ENCODE measurements at places on chromosomes 6 and 20. TPM values are rescaled to one million over a fixed set of nuclear protein-coding genes. Genes with fewer than 3 reads are reported as not detected.

Gene SEL1L2
- not detected for total RNA-seq

Gene OLIG3
- total RNA-seq = 0.41 TPM

Gene LY6G6D
- not detected for total RNA-seq

Gene SLC35F1
- total RNA-seq = 0.50 TPM

Gene WFDC10A
- not detected for total RNA-seq

Gene BFSP1
- 1.2 TPM for total RNA-seq

Gene TAGAP
- total RNA-seq = 56.1 TPM

Gene CDSN
- total RNA-seq = not detected

Gene SH3BGRL2
- 0.63 TPM for total RNA-seq

Gene ADRM1
- 114 TPM for total RNA-seq

Gene SLC17A2
- not detected for total RNA-seq

Gene HLA-DPA1
- 25.8 TPM for total RNA-seq

Gene SMOC2
- total RNA-seq = not detected

Gene DEFB129
- total RNA-seq = not detected

Gene C20orf202
- total RNA-seq = 0.19 TPM

GRCh38 chr6:98343004-98343403 is 491.4 kb upstream of the POU3F2 start:
- no peak for DNase-seq

- no peak for DNase-seq
Observed at GRCh38 chr6:166815629-166816028, 140.7 kb downstream of the RNASET2 start.

GRCh38 chr20:7926767-7927166 is 13.5 kb downstream of the HAO1 start:
- DNase-seq = no peak

DNA sequence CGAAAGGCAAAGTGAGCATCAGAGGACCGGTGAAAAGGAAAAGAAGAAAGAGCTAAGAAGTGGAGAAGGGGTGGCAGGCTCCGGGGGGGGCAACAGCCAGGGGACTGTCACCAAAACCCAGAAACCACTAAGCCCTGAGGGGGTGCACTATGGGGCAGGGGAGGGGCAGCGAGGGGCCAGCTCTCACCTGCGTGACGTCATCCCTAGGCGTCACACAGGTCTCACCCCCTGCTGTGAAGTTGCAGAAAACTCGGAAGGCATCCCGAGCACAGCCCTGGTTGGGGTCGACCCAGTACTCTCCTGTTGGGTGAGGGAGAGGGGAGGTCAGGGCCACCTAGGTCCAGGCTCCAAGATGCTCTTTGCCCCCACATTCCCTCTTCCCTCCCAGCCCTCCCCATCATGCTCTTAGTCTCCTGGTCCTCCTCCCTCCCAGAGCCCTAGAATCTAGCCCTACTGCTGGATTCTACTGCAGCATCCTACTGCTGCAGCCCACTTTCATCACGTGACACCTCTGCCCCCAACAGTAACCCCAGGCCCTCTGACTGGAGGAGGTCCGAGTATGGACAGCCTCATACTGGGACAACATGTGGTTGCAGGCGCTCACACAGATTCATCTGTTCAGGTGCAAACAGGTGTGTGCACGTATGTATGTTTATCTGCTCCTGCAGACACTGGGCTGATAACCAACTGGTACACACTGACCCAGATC is 27.4 kb downstream of the COL11A2 start:
- DNase-seq = no peak

DNA sequence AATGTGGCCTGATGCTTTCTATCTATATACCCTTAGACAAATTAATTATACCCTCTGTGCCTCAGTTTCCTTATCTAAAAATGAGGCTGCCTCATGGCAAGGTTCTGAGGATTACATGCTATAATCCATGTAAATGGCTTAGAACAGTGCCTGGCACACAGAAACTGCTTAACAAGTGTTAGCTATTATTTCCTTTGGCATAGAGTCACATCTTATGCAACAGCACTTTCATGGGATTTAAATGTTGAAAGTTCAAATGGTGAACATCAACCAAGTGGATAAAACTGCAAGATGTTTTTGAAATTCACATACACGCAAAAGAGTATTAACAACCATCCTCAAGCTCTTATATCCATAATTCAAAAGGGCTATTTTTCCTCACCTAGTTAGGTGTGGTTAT is 202.8 kb upstream of the JAG1 start:
- no peak for DNase-seq

GRCh38 chr20:20274821-20275220 is 93.1 kb upstream of the INSM1 start:
- no peak for DNase-seq

- DNase-seq = no peak
Observed at GRCh38 chr6:44489910-44490604, 102.6 kb downstream of the CDC5L start.

DNA sequence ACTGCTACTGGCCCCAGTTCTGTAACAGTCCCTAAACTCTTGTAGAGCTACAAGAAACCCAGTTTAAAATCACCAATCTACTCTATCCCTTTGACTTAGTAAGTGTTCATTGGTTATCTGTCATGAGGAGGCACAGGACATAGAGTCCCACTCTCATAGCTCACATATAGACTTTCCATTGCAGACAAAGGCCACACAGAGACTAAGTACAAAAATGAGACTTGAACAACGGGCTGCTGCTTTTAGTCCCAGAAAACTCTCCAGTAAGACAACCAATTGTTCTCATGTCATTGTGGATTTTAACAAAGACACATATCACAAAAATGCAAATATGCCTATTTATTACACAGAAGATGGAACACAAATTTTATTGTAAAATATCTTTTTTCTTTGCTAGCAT is 197.4 kb downstream of the PTPRK start:
- no peak for DNase-seq

DNA sequence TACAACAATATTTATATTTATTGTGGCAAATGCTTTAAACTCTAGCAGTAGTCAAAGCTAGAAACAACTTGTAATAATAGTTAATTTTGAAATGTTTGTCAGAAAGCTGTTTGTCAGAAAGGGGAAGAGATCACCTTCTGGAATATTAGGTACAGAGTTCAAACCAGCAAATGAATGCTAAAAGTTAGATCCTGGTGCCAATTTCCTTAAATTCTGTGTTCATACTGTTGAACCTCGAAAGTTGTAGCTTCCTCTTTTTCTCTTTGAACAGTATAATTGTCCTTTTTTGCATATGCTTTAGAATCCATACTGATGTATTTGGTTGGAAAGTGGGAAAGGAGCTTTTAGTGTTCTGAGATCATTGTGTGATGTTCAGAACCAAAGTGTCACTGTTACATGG is 22.4 kb downstream of the ITCH start:
- no peak for DNase-seq

DNA sequence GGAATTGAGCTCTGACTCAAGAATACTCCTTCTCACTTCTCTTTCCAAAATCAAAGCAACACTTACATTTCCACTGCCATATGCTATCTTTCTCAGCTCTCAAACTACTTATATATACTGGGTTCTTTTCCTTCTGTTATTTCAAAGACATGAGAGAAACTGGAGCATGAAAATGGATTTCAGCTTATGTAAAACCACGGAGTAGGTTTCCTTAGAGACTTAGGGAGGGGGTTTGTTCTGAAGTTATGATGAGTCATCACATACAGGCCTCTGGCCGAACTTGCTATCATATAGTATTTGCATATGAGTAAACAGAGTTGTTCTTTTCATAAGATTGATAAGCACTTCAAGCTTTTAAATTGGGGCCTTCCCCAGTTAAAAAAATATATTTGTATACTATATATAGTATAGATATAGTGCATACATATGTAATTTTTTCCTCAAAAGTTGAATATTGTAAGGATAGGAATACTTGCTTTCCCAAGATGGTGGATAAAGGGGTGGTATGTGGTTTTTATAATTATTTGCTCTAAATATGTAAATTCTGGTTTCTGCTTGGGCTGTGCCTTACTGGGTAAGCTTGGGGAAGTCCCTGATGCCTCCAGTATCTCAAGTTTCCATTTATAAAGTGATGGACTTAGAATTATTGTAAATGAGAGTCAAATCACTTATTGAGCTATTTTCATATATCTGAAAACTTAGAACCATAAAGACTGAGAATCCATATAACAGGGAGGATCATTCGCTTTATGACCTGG is 273.9 kb downstream of the RFPL4B start:
- DNase-seq = no peak

DNA sequence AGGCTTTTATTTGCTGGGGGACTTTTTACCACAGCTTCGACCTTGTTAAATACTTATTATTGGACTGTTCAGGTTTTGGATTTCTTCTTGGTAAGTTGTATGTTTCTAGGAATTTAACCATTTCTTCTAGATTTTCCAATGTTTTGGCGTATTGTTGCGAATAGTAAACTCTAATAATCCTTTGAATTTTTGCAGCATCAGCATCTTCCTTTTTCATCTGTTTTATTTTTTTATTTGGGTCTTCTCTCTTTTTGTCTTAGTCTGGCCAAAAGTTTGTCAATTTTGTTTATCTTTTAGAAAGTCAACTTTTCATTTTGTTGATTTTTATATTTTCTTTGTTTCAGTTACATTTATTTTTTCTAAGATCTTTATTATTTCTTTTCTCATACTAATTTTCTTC is 1272.0 kb downstream of the HACE1 start:
- no peak for DNase-seq

GRCh38 chr6:151506761-151507160 is 12.9 kb downstream of the CCDC170 start:
- no peak for DNase-seq

GRCh38 chr6:4303638-4304037 is 168.3 kb upstream of the ECI2 start:
- no peak for DNase-seq

GRCh38 chr20:8208226-8208625 is 76.2 kb downstream of the PLCB1 start:
- DNase-seq = no peak

DNA sequence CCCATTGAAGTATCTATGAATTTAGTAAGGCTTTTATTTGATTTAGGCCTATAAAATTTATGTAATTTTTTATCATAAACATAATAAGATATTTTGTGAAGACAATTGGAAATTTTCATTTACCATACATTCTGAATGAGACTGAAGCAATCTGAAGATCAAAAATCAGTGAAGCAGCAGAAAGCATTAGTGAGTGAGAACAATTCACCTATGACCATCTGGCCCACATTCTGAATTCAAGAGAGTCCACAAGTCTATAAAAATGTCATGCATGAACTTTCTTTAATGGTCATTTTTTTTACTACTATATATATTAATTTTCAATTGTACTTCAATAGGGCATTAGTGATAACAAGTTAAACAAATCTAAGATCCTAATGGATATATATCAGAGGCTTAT is 1026.6 kb upstream of the MAP3K7 start:
- no peak for DNase-seq

- DNase-seq = no peak
Observed at GRCh38 chr20:47749339-47749738, 35.9 kb downstream of the SULF2 start.

DNA sequence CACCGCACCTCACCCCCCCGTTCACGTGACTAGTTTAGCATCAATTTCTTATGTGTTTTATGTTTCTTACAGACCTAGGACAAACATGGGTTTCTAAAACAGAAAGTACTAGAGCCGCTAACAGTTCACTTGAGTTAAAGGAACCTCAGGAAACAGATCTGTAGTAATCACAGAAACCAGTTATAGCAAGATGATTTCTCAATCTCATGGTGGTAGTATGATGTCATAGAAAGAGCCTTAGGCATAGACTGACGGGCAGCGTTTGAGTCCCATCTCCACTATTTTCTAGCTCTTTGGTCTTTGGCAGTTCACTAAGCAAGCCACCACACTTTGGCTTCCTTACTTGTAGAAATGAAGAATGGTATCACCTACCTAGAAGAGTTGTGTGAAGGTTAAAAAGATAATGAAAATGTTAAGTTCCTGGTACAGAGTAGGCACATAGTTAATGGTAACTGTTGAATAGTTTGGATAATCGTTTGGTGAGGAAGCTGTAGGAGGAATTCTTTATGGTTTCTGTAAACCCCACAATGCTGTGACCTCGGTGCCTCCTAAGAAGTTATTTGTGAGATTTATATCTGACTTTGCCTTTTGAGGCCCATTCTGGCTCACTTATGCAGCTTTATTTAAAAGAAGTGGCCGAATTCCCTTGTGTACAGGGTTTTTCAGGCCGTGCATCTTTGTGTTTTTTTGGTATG is 21.3 kb downstream of the CTNNBL1 start:
- DNase-seq = no peak

GRCh38 chr6:15441981-15442380 is 196.1 kb downstream of the JARID2 start:
- no peak for DNase-seq

- DNase-seq = no peak
Observed at GRCh38 chr6:144339859-144340452, 54.8 kb downstream of the UTRN start.

- no peak for DNase-seq
Observed at GRCh38 chr6:104522533-104522932, 337.2 kb downstream of the HACE1 start.

DNA sequence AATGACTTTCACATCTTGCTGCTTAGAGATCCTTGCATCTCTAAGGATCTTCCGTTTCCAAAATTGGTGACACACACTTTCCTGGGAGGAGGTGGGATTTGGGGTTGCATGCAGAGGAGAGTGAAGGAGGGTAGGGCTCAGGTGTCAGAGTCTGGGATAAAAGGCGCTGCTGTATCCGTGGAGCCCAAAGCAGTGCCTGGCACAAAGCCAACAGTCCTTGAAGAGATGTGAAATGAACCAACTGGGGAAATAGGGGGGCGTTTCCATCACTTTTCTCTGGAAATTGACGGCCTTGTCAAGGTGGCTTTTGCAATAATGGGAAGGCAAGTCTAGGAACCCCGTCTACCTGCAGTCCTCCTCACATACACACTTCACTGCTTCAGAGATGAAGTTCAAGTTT is 59.5 kb upstream of the NELFCD start:
- no peak for DNase-seq

DNA sequence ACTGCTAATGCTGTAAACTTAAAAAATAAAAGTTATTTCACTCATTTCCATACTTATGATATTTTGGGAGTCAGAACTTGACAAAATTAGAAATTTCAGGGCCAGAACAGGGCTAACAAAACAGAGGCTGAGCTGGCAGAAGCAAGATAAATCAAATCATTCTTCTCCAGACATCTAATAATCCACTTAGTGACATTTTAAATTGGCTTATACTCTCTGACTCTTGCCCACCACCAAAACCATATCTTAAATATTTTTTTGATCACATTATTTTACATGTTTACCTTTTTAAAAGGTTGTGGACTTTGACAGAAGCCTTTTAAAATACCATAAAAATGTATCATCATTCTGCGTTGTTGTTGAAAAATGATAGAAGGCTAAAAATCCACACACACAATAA is 116.5 kb downstream of the LMBRD1 start:
- DNase-seq = no peak

DNA sequence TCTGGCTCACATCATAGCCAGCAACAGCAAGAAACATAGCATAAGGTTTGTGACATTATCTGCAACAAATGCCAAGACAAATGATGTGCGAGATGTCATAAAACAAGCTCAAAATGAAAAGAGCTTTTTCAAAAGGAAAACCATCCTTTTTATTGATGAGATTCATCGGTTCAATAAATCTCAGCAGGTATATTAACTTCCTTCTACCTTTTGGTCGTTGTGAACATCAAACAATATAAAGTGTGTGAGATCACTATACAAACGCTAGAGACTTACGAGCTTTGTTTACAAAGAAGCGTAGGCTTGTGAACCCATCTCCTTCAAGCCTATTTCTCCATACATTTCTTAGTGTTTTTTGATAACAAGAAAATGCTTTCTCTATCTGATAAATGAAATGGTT is 3.5 kb downstream of the WRNIP1 start:
- no peak for DNase-seq

GRCh38 chr6:137914530-137915193 is 47.6 kb downstream of the TNFAIP3 start:
- no peak for DNase-seq

GRCh38 chr20:63574829-63575743 is 1.0 kb upstream of the HELZ2 start:
- no peak for DNase-seq
